Kidney glomerular epithelial cell (primary cell): ENCODE measurements at places on chromosomes 2 and 18.

GRCh38 chr2:110770959-110771431 is 38.6 kb downstream of the ACOXL start:
- DNase-seq, result peak; percentile 43

DNA sequence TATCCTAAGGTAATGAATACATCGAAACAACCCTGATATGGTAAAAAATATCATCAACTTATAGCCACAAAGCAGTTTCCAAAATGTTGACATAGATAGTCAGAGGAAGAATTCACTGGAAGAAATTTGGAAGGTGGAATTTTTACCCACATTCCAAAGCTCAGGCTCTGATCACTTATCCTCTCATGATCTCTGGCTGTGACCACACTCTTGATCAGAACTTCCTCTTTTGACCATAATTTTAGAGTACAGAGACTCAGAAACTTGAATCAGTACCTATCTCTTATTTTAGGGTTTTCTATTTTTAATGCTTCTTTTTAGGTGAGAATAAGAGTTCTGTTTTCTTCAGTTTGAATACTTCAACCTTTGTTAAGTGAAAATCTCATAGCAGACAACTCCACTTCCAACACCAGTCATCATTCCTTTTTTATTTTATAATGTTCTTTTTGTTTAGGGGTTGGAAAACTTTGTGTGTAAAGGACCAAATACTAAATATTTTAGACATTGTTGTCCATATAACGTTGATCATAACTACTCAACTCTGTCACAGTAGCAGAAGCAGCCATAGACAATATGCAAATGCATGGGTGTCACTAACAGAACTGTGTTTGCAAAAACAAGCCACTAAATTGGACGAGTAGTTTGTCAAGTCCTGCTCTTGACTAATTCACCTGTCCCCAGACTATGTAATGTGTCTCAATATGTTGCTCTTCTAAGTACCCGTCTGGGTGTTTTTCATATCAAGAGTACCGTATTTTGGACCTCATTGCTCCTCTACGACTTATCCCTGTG is 891.6 kb upstream of the CRIM1 start:
- DNase-seq, result peak; percentile 13

DNA sequence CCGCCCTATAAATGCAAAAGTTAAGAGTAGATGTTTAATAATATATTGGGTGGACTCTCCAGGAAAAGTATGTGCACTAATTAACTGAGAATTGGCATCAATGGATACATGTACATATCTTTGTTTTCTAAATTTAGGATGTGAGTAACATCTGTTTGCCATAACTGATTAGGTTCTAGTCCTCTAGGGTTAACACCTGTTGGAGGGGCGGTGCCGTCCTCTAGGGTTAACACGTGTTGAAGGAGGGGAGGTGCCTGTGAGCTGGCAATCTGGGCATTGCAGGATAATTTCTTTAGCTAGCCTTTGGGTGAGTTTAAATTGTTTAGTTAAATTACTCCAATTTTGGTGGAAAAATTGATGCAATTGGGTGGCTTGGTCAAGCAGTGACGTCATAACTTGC is 30.9 kb downstream of the HTR2B start:
- DNase-seq, result no peak

DNA sequence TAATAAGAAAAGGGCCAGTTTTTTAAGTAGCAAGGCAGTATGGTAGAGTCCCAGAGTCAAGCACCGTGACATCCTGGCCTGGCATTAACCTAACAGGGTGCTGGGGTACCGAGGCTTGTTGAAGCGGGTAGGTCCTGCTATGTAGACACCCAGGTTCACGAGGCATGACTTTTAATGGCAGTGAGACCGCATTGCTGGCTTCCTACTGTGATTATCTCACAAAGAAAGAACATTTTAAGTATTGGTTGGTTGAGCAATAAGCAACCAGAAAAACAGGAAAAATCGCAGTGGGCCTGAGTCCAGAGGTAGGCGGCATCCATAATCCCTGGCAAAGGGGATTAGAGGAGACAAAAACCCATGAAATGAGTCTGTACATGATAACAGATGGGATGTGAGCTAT is 927.9 kb upstream of the ACVR2A start:
- DNase-seq, result no peak

DNA sequence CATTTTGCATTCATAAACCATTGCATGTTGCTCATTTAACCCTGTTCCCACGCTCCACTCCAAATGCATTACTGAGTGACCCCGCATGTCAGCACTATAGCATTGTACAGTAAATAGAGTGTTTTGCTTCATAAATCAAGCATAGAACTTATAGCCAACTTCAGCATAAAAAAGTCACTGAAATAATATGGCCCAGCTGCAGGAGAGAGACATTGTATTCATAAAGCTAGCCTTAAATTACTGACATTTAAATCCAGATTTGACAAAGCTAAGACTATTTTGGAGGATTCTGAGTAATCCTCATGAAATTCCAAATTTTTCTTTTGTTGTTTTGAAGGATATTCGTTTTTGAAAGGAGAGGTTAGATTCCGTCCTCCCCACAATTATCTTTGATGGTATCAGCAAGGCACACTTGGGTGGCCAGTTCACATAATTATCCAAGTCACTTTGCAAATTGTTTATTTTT is 320.9 kb upstream of the TCF4 start:
- no peak for DNase-seq

DNA sequence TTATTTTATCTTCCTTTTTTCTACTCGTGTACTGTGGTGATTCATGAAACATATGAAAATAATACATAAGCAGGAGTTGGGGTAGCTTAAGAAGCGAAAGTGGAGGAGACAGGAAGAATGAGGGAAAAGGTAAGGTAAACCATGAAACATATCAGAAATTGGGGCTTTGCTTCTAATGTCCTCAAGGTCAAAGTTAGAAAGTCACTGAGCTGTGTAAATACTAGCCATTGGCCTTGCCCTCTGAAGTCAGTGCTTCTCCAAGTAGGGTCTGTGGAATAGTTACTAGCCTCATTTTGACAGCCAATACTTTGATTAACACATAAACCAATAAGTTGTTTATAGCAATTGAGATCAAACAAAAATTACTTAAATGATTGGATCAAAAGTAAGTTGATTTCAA is 117.2 kb downstream of the MAP4K4 start:
- no peak for DNase-seq

DNA sequence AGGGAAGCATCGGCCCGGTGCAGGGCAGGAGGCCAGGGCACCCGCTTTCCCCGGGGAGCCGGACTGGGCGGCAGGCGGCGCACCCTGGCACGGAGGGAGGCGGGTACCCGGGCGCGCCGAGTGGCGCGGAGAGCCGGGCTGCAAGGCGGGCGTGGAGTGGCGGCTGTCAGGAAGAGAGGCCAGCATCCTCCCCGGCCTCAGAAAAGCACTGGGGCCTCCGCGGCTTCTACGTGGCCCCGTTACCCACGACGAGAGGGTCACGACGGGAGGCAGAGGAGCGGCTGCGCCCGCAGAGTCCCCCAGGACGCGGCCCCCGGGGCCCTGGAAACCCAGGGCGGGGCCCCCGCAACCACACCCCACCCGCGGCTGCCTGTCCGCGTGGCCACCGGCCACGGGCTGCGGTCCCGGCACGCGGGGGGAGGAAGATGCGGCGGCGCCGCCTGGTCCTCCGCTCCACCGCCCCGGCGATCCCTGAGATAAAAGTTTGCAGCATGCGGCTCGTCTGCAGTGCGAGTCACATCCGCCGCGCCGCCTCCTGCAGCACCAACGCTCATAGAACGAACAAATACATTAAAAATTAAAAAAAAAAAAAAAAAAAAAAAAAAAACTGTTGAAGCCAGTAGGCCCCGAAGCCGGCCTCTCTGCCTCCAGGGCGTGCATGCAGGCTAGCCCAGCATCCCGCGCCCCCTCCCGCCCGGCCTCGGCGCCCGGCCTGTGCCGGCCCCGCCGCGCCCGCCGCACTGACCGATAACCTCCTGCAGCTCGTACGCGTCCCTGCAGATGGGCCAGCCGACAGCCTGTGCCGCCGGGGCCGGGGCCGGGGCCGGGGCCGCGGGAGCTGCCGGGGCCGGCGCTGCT is 683 bp downstream of the STK39 start:
- peak; percentile 42 for DNase-seq

DNA sequence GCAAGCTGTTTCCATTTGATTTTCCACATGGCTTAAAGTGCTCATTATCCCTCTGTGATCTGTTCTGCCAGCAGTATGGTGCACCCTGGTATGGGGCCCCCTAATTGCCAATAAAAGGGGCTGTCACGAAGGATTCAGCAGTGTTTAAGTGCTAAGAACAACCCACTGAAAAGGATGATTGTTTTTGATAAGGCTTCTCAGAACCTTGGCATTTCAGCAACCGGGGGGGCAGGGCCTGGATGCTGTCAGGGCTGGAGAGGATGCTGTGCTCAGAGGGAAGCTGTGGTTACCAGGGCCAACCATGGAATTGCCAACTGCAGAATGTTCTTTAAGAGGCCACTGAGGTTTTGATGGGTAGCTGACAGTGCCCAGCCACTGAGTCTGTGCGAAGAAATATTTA is 117.8 kb downstream of the CTIF start:
- DNase-seq, result no peak

GRCh38 chr18:13501891-13502290 is 224.5 kb downstream of the FAM210A start:
- DNase-seq, result peak; percentile 12

DNA sequence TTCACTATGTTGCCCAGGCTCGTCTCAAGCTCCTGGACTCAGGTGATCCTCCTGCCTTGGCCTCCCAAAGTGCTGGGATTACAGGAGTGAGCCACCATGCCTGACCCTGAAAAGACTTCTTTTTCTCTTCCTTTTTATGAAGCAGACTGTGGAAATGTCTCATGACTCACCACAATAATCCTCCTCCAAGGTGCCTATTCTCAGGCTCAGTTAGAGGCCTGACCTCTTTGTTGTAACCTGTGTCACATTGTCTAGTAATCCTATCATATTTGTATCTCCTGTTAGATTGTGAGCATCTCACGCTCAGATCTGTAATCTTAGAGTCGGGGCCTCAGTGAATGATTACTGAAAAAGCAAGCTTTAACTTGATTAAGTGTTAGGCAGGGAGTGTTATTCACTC is 18.3 kb upstream of the TAF4B start:
- no peak for DNase-seq

DNA sequence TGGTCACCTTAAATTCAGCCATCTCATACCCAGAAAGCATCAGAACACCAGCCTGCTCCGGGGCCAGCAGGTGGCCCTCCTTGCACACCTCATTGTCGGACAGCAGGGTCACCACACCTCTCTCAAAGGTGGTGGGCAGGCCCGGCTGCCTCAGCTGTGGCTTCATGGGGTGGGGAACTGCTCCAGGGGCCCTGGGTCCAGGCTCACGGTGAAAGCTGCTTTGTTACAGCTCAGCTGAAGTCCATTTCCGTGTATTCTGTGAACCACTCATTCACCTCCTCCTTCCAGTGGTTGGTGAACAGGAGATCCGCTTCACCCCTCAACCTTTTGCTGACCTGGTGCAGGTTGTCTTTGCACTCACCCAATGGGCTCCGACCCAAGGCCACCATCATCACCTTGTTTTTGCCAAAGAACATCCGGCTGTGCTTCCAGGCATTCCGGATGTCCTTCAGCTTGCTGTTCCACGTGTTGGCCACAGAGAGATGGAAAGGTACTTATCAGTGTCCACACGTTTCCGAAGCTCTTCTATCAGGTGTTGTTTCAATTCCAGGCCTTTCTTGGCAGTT is 78.6 kb upstream of the LDLRAD4 start:
- DNase-seq, result no peak

GRCh38 chr2:202337151-202337550 is 39.0 kb upstream of the BMPR2 start:
- peak; percentile 5 for DNase-seq

DNA sequence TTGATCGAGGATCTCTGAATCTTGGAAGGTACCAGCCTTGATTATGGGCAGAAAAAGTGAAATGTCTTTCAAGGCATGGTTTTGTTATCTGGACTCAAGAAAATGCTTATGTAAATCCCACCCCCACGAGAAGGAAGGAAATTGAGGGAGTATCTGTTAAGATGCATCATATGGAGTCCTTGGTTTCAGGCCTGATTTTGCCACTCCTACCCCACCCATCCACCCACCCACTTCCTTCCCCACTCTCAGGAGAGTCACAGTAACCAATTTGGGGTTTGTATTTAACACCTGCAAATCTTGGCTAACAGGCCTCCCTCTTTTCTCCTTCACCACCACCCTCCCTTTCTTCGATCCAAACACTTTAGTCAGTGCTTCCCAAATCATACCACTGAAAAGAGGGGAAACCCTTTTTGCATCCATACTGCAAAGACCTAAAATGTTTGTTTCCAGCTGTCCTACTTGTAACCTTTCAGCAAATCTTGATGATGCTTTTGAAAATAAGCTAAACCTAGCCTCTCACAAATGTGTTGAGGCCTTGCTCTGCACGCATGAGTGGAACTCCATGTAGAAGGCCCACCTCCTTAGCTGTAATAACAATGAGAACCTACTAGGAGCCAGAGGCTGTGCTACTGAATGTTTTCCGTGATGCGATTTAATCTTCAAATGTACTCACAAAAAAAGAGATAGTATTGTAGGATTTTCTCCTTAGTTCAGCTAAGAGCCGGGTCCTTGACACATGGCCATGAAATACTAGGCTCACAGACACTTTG is 34.8 kb downstream of the POU3F3 start:
- no peak for DNase-seq

- no peak for DNase-seq
Measured at GRCh38 chr2:57141269-57141668, 905.3 kb upstream of the VRK2 start.

DNA sequence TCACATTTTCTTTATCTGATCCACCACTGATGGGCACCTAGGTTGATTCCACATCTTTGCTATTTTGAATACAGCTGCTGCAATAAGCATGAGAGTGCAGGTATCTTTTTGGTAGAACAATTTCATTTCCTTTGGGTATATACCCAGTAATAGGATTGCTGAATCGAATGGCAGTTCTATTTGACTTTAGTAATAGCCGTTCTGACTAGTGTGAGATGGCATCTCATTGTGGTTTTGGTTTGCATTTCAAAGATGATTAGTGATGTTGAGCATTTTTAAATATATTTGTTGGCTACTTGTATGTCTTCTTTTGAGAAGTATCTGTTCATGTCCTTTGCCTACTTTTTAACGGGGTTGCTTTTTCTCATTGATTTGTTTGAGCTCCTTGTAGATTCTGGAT is 72.3 kb downstream of the CCDC138 start:
- DNase-seq, result no peak

GRCh38 chr18:50687491-50687890 is 127.6 kb downstream of the MAPK4 start:
- no peak for DNase-seq

DNA sequence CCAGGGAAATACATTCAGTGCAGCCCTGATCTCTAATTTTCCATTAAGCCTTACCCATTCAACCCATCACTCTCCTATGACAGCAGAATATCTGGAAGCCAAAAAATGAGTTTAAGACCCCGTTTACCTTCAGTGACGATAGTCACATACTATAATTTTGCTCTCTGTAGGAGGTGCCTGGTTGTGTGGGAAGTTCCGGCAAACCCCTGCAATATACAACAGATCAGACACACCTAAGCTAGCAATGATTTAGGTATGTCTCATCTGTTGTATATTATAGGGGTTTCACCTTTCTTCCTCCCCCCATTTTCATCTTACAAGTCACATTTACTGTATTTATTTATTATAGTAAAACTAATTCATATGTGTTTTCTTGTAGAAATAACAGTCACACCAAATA is 101.7 kb downstream of the DOCK10 start:
- DNase-seq, result no peak
